ENCODE measurements at places on chromosomes 11 and 22.

- no peak for DNase-seq
Observed at GRCh38 chr11:41040474-41040873, 419.0 kb downstream of the LRRC4C start.

GRCh38 chr11:103541186-103541795 is 432.1 kb downstream of the DYNC2H1 start:
- DNase-seq = no peak

GRCh38 chr11:31940371-31941037 is 129.4 kb upstream of the PAX6 start:
- no peak for DNase-seq

DNA sequence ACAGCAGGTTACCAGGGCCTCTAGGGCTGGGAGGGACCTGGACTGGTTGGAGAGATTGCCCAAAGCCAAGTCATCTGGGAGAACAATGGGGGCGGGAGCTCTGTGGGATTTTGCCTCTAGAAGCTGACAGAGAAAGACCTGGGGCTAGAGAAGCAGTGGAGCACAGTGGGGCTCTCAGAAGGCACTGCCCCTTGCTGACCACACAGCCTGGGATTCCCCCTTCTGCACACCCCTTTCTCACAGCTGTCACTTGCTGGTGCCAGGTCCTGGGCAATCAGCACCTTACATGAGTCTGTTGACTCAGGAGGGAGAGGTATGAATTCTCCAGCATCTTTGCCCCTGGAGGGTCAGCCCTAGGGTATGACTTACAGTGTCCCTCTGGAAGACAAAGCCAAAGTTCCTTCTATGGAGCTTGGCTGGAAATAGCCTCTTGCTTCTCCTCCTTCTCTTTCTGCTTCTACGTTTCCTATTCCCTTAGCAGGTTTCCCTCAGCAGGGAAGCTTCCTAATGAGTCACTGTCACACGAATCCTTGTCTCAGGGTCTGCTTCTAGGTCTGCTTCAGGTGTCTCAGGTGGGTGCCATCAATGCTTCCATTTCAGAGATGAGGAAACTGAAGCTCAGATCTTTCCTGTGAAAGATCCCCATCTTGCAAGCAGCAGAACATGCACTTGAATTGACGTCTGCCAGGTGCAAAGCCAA is 27.0 kb downstream of the GDPD5 start:
- no peak for DNase-seq

DNA sequence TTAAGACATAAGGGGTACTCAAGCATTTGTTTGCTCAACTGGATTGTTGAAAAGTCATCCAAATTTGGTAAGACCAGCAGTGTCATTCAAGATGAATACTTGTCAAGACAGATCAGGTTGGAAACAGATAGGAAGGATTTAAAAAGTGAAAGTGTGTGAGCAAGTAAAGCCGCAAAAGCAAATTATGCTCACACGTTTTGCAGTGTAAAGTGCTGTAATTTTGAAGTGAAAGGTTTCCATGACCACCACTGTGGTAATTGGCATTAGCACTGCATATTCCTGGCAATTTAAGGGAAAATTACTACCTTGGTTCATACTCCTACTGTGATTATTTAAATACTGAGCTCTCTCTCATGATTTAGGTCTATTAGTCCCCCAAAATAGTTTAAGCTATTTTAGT is 704.1 kb upstream of the CCDC179 start:
- DNase-seq = no peak

- no peak for DNase-seq
Observed at GRCh38 chr11:95325777-95326258, 94.8 kb upstream of the SESN3 start.

GRCh38 chr11:126654886-126655806 is 299.7 kb downstream of the ST3GAL4 start:
- DNase-seq = no peak

DNA sequence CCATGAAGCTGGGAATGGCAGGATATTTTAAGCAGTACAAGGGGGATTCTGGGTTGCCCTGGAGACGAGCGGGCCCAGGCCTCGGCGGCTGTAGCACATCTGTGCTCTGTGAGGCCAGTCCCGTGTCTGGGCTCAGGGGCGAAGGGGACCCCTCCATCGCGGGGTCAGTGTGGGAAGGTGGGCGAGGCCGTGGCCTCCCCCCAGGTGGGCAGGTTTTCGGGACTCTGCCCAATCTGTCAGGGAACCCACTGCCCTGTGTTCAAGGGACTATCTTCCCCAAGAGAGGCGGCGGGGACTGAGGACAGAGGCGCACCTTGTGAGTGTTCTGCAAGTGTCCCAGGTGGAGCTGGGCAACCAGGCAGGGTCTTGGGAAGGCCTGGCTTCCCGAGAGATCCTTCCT is 336.6 kb downstream of the CTTN start:
- DNase-seq = no peak

GRCh38 chr22:19523240-19524169 is 705 bp downstream of the CLDN5 start:
- no peak for DNase-seq

GRCh38 chr11:129881570-129882170 is 13.7 kb downstream of the NFRKB start:
- DNase-seq = peak; percentile 27

DNA sequence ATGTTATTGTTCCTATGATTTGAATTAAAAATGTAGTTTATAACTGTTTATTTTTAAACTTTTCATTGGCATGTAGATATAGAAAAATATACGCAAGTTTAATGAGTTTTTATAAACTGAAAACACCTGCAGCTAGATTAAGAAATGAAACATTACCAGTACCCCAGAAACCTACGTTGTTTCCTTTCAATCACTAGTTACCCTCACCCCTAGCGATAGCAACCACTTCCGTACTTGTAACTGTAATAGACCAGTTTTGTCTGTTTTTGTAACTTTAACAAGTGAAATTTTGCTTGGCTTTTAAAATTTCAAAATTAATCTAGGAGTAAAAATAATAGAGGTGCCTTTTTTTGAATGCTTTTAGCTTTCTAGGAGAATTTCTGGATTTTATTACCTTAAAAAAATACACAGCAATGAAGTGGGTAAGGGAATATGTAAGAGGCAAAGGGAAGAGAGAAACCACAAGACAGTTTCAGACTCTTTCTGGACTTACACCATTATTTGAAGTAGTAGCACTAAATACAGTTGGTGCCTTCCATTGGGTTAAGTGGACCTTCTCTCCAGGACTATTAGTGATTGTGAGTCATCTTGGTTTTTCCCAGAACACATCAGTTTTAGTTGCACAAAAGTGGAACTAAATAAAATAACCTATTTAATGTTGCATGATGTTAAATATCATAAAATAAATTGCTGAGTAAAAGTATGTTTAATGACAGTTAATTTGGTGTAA is 18.7 kb upstream of the NAT10 start:
- DNase-seq = no peak

- no peak for DNase-seq
Observed at GRCh38 chr22:38137876-38138687, 27.6 kb upstream of the BAIAP2L2 start.

DNA sequence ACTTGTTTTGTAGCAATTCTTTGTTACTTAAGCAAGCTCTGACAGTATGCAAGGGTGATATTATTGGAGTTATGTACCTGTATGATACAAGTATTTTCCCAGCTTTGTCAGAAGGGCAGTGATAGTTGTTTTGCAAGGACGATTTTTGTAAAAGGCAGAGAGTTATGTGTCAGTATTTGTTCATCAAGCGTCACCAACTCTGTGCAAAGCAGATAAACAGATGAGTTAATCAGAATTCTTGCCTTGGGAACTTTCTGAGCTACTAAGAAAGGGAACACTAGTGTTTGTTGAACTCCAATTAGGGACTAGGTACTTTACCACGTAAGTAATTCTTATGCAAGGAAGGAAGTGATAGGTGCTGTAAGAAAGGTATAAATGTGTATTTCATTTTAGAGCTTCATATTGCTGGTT is 1.4 kb downstream of the USP47 start:
- DNase-seq = no peak

- no peak for DNase-seq
Observed at GRCh38 chr11:47514825-47515647, 37.9 kb downstream of the CELF1 start.

DNA sequence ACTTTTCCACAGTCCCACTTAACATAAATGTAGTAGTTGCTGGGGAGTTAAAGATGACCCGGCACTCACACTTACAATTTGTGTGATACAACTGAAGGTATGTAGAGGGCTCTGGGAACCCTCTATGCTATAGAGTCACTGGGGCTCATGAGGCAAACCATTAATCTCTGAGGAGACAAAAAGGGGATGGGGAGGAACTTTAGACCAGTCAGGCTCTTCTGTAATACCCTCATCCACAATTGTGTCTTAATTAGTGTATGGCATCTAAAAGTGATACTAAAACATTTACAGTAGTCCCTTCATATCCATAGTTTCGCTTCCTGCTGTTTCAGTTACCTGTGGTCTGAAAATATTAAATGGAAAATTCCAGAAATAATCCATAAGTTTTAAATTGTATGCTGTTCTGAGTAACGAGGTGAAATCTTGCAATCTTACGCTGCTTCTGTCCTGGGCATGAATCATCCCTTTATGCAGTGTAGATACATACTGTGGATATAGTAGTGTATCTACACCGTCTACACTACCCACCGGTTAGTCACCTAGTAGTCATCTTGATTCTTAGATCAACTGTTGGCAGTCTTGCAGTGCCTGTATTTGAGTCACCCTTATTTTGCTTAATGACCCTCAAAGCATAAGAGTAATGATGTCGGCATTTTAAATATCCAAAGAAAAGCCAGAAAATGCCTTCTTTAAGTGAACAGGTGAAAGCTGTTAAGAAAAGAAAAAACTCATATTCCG is 12.2 kb downstream of the CBL start:
- no peak for DNase-seq

- DNase-seq = no peak
Observed at GRCh38 chr11:119422809-119423508, at the start of gene THY1. THY1 (minus strand) TSS chr11:119423172; CDS start chr11:119420905, 2,267 bp downstream.

- DNase-seq = no peak
Observed at GRCh38 chr11:116932181-116932580, 94.8 kb upstream of the APOA1 start.

DNA sequence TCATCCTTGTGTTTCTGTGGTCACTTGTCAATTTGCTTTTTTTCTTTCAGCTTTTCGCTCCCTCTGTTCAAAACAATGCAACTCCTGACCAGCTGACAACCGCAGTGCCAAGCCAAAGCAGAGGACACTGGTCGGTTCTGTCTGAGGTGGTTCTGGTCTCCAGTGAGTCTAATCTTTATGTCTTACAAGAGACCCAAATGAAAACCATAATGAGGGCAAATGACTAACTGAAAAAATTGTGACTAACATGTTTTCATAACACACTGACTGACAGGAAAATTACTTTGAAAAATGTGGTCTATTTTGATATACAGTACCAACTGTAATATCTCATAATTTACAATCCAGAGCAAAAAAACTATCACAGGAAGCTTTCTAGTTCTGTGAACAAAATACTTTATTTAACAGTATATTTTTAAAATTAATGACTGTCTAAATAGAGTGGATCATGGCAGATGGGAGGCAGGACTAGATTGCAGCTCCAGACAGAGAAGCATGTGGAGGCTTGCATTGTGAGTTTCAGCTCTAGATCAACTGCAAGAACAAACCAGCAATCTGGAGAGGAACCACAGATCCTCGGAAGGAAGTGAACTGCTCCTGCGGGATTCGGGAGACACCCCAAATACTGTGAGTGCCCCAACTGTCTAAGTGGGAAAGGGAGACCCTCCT is 311.8 kb downstream of the SBF2 start:
- DNase-seq = no peak

DNA sequence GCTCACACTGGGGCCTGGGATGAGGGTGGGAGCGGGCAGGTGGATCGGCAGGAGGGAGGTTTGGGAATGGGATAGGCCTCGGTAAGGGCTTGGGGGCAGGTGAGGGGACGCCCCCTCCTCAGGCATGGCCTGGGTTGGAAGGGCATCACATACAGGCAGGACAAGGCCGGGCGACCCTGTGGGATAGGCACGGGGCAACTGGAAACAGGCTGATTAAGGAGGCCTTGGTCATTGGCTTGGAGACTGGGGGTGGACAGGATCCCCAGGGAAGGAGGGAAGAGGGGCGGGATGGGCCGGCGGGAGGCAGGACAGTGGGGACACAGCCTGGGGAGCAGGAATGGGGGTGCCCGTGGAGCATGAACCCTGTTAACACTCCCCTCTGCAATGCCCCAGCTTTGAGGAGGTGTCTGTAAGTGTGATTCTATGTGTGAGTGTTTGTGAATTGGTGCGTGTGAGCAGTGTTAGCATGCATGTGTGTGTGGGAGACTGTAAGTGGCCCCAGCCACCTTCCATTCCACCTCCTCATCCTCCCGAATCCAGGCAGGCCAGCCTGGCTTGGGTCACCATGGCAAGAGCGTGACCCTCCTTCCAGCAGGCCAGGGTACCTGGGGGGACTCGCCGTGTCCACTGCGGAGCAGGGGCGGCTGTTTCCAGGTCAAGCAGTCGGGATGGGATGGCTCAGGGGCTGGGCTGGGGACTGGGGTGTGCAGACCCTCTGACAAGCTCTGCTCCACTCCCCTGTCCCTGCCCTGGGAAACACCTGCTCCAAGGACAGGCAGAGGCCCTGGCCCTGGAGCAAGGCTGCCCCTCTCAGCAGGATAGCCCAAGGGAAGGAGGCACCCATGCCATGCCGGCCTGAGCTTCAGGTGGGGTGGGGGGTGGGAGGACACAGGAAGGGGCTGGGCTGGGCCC is 3.4 kb upstream of the PIM3 start:
- no peak for DNase-seq

- no peak for DNase-seq
Observed at GRCh38 chr11:111528557-111528956, 12.0 kb upstream of the LAYN start.

GRCh38 chr11:59528711-59529110 is 17.4 kb downstream of the OR4D9 start:
- no peak for DNase-seq

- DNase-seq = no peak
Observed at GRCh38 chr11:47078751-47079521, 97.7 kb downstream of the ARFGAP2 start.

DNA sequence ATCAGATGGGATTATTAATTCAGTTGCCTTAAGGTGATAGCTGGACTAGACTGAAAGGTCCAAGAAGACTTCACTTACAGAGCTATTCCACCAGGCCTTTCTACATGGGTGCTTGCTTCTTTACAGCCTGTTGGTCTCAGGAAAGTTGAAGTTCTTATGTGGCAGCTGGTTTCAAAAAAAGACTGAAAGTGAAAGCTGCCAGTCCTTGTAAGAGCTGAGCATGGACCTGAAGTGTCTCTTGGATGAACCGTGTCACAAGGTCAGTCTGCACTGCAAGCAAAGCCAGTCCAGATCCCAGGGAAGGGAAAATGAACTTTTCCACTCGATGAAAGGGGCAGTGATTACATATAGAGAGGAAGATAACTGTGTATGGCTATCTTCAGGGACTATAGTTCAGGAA is 201.5 kb upstream of the LUZP2 start:
- no peak for DNase-seq

DNA sequence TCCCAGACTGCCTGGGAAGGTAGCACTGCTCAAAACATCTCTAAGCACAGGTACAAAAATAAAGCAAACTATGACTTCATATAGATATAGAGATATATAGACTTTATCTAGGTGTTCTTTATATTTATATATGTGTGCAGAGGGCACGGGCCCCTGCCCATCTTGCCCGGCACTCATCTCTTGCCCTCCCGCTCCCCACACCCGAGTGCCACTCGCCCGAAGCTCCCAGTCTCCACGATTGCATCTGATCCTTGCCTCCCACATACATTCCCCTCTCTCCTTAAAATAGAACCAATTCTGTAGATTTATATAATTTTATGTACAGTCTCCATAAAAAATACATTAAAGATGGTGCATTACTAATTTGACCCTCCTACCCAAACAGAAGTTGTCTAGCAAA is 55.5 kb downstream of the IGSF9B start:
- DNase-seq = no peak
